ENCODE measurements at places on chromosomes 3 and 15.
A peak's percentile ranks its signal among the peaks of the same experiment; 100 is the strongest.

- no peak for DNase-seq
These were observed 706.6 kb downstream of the SI start for GRCh38 chr3:164371681-164372080.

DNA sequence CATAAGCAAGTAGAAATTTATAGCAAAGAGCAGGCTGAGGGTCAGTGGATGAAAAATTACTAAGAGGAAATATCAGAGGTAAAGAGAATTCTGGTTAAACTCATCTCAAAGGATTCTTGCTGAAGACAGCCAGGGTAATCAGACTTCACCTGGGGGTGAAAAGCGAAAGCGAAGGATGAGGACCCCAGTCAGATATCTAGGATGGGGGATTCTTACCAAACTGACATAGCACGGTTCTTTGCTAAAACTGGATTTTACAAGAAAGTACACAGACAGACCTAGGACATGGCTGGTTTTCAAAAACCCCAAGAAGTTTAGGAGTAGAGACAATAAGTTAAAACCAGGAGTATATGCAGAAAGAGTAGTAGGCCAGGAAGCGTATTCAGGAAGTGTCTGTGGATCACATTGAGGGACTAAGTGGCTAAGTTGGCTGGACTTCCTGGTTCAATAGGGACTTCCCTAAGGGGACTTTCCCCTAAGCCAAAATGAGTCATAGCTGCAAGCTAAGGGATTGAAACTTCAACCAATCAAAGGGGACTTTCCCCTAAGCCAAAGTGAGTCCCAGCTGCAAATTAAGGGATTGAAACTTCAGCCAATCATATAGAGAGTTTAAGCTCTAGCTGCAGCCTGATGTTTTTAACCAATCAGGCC is 2.4 kb upstream of the CFAP91 start:
- DNase-seq, result peak; percentile 90

DNA sequence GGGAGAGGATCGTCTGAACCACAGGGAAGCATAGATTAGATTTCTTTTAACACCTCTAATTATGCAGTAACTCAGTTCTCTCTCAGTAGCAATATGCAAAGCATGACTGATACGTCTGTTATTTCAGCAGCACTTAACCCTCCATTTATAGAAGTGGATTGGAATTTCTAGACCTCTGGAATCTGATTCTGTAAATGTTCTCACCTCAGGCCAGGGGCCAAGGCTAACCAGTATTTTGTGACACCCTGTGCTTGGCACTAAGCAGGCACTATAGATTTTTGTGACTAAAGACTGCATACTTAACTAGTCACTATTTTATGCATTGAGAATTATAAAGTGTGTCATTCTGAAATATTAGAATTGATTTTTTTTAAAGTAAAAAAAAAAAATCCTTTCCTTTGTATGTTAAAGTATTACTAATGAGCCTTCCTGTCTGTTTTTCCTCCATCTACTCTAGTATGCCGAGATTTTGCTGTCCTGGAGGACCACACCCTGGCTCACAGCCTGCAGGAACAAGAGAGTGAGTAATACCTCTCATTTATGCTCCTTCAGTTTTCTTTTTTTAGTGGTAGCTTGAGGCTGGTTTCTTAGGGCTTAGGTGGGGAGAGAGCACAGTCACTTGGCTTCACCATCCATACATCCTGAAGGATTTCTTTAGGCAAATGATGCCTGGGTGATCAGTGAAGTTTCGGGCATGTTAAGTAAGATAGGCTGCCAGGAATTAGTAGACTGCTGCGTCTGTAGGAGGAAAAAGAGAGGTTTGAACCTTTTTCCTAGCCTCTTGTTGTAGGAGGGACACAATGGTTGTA is 26.5 kb upstream of the UTS2B start:
- no peak for DNase-seq

DNA sequence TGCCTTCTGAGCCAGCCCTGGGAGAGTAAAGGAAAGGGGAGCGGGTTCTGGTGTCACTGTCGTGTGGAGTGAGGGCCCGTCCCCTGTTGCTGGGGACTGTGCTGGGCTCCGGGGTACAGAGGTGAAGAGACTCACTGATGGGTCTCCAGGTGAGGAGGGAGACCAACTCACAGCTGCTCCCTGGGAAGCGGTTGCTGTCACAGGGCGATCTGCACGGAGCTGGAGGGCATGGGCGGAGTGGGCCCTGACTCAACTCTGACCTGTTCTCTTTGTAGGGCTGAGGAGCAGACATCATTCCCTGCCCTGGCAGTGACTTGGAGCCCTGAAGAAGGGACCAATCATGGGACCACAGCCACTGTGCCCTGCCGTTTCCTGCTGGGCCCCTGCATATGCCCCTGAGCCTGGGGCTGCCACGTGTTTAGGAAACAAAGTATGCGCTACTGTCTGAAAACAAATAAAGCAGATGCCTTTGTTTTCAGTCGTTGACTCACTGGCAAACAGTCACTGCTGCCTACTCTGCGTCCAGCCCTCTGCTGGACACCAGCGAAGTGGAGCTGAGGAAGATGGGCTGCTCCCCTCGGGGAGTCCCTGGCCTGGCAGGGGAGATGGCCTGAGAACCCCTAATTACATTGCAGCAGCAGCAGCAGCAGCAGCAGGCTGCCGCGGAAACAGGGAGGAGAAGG is 22.9 kb upstream of the PLXNA1 start:
- DNase-seq, result no peak

- no peak for DNase-seq
These were observed 58.8 kb downstream of the MAP3K13 start for GRCh38 chr3:185421577-185422232.

DNA sequence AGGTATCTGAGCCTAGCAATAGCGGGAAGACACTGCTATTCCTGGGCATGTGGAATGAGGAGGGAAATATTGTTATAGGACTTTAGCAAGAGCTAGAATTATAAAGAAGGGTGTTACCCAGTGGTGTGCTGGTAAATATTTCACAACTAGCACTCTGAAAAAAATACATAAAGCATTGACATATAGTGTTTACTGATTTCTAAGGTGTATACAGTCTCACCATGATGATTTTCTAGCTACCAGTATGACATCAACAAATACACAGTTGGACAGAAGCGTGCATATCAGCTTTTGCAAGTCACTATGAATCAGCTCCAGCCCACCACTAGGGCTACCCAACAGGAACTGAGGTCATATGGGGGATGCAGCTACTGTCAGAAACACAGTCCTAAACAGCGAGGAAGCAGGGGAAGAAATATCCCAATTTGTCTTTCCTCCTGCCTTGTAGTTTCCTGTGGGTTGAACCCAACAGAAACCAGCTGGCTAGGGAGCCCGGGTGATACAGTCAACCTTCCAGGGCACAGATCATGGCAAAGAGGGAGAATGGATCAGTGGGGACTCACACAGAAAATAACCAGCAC is 39.6 kb downstream of the HGD start:
- DNase-seq, result peak; percentile 84
